G401 (cell line): ENCODE measurements at places on chromosomes 5 and 9.

GRCh38 chr5:166123717-166124116 is 2167.7 kb upstream of the WWC1 start:
- DNase-seq, result no peak

- peak; percentile 56 for DNase-seq
These were observed 44.5 kb downstream of the AGXT2 start for GRCh38 chr5:35003018-35003957.

DNA sequence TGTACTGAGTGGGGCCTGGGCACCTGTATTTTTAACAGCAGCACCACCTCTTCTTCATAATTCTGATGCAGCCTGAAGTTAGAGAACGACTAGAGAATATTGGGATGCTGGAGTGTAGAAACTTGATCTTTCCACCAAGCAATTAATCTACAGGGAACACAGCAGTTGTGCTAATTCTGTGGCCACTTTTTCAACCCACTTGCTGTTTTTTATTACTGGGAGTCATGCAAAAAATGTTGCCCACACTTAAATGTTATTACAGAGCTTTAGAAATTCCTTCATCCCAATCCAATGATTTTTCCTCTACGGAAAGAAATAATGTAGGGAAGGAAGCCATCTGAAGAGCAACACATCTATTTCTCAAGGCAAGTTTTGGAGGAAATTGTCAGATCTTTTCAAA is 190.9 kb upstream of the TUT7 start:
- no peak for DNase-seq

- DNase-seq, result no peak
These were observed 257.9 kb upstream of the ANKRD55 start for GRCh38 chr5:56490971-56491468.

DNA sequence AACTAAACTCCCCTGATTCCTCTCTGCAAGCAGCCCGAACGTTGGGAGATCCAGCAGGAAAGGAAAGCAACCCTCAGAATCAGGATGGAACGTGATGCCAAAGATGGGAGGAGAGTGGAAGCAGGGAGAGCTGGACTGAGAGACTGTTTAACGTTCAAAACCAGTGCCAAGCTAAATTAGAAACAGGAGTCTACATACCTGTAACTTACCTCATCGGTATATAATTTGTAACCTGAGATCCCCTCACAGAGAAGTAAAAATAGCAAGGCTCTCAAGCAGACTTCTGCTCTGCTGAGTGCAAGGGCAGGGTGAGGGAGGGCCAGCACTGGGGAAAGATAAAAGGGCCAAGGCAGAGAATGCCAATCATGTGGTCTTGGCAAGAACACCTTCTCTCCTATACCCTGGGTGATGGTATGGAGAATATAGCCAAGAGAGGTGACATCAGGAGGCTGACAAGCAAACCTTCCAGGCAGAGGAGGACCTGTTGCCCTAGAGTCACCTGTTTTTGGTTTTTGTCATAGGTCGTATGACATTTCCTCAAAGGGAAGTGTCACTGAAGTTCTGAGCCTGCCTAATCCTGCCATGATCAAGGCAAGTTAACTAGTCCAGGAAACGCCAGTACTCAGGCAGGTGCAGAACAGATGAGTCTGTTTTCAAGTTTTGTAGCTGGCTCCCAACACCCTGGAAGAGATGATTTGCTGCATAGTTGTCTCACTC is 472.0 kb downstream of the NFIB start:
- DNase-seq, result no peak

- DNase-seq, result no peak
These were observed 17.3 kb downstream of the EXOC3 start for GRCh38 chr5:460273-460625.

- no peak for DNase-seq
These were observed 439.1 kb upstream of the KIF2A start for GRCh38 chr5:61866930-61867329.

- DNase-seq, result peak; percentile 83
These were observed 9.1 kb upstream of the KIF12 start for GRCh38 chr9:114108016-114108833.

GRCh38 chr9:106953174-106953573 is 90.2 kb downstream of the ZNF462 start:
- DNase-seq, result no peak

DNA sequence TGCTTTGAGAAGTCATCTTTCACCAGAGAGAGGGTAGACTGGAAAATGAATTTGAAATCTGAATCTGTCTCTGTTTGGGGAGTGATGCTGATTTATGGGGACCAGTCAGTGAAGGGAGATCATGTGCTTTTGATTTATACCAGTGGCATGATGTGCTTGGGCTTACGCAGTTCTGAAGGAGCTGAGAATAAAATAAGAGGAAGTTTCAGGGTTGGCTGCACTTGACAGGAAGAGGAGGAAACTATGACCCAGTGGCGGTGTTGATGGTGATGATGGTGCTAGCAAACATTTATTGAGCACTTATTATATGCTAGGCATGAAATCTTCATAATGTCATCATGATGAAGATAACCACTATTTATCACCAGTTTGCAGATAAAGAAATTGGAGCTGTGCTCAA is 136.4 kb upstream of the GLRA1 start:
- DNase-seq, result no peak

DNA sequence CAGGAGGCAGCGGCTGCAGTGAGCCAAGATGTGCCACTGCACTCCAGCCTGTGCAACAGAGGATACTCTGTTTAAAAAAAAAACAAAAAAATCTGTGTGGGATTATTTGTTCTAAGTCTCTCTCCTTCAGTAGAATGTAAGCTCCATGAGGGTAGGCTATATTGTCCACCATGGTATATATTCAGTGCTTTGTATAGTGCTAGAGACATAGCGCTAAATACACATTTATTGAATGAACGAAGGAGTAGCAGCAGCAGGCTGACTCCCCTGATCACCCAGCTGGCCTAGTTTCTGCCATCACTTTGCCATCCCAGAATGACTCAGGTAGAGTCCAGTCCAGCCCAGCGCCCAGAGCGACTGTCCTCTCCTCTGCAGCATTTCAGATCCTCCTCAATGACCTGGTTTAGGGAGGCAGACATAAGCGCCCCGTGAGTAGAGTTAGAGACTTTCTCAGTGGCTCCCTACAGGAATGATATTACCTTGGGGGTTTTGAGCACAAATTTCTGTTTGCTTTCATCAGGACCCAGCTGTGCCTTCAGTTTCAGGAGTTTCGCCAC is 716 bp downstream of the HARS1 start:
- DNase-seq, result no peak

- DNase-seq, result no peak
These were observed 413.6 kb upstream of the ADAMTSL1 start for GRCh38 chr9:18060269-18060934.

- DNase-seq, result no peak
These were observed 173.7 kb downstream of the FAM114A2 start for GRCh38 chr5:153865016-153865415.

DNA sequence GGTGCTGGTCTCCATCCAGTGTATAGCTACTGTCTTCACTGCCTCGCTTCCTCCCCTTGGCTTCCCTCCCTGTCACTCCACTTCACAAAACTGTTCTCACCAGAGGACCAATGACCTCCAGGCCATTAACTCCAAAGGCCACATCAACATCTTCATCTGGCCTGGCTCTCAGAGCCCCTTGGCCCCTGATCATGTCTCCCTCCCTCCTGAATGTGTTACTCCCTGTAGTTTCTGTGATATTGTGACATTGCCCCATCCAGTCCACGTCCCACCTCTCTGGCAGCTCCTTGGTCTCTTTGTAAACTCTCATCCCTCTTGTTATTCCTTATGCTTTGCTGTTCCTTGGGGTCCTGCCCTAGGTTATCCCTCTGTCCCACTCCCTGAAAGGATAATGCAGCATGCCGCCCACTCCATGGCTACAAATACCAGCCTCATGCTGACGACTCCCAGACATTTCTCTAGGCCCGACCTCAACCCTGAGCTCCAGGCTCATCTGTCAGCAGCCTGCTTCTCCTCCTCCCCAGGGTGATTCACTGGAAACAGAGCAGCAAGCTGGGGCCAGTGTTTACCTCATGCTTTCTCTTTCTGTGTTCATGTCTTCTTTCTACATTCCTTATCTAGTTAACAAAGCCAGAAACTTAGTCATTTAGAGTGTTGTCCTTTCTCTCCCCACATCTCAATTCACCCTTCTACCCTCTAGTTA is 312.2 kb downstream of the SPOCK1 start:
- DNase-seq, result no peak

DNA sequence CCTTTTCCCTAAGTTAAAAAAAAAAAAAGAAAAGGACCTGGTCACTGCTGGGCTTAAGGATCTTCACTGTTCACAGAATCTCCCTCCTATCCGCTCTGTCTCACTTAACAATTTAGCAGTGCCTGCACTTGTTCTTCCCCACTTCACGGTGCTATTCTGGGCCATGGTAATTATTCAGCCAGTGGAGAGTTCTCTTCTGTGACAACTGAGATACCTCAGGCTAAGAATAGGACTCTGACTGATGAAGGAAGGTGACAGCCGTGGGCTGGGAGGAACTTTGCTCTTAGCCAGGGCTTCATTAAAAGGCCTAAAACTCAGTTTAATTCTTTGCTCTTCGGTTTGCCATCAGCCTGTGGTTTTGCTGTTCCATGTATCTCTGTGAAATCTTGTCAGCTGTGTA is 51.9 kb upstream of the ENTREP1 start:
- no peak for DNase-seq
